PC-9 (cell line): ENCODE measurements at places on chromosomes 7 and 10. TPM values are rescaled to one million over a fixed set of nuclear protein-coding genes. Genes with fewer than 3 reads are reported as not detected.

DNA sequence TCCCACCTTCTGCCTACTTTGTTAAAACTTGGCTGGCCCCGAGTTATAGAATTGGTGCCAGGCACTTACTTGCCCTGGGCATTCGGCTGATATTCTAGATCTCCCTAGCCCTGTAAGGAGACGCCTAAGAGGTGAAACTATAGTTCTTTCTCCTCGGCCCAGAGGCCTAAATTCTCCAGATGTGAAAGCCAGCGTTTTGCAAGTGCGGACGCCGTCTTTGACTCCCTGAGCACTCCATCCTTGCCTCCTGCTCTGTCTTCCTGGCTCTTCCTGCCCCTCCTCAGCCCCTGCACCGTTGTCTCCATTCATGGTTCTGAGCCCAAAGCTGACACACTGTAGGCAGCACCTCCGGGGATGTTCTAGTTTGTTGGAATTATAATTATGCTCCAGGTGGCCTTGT is 11.2 kb downstream of the SMKR1 start:
- H3K27ac ChIP-seq, result no peak overlapping the region
- H3K4me1 ChIP-seq, result 0 out of 2 replicates have a peak, but pooled peaks cover 5% of the 10 kb centered on the region
- no peaks in the 10 kb centered on the region for H3K36me3 ChIP-seq
- no peak for DNase-seq
- H3K27me3 ChIP-seq, result no peaks in the 10 kb centered on the region

DNA sequence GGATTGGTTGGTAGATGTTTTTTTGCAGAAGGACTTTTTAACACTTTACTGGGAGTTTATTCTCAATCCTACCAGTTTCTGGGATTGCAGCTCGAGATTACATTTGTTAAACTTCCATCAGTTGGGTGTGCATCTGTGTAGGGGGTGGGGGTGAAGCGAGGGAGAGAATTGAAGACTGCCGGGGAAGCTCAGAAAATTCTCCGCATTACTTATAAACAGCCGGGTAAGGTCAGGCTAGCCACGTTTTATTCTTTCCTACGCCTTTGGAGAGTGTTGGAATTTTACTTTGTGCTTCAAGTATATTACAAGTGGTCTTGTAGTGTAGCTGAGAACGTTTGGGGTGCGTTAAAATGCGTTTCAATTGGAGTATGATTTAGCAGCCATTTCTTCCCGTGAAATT is 1.1 kb downstream of the PALS2 start:
- H3K4me3 ChIP-seq, result peak overlapping the region; percentile 67
- H3K36me3 ChIP-seq, result no peaks in the 10 kb centered on the region
- no peaks in the 10 kb centered on the region for H3K27me3 ChIP-seq
- peaks cover 30% of the 10 kb centered on the region for H3K4me1 ChIP-seq

DNA sequence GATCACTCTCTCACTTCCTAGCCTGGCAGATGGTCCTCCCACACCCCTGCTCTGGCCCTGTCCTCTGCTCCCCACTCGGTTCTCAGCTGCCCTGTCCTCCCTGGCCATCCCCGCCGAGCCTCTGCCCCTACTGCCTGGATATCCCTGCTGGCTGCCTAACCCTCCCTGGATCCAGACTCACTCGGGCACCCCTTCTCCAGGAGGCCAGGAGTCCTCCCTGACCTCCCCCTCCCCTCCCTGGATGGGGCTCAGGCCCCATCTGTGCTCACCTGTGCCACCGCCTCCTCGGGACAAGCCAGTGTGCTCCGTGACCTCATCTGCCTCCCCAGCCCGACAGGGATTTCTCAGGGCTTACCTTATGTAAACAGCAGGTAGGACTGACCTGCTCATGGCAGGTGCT is 406.1 kb downstream of the TCERG1L start:
- no peaks in the 10 kb centered on the region for H3K36me3 ChIP-seq
- no peak overlapping the region for H3K27ac ChIP-seq
- H3K27me3 ChIP-seq, result peaks cover 13% of the 10 kb centered on the region
- no peaks in the 10 kb centered on the region for H3K4me1 ChIP-seq
- DNase-seq, result no peak

GRCh38 chr10:7003831-7004395 is 406.9 kb downstream of the SFMBT2 start:
- H3K4me3 ChIP-seq, result no peak overlapping the region
- H3K27ac ChIP-seq, result no peak overlapping the region
- H3K36me3 ChIP-seq, result no peaks in the 10 kb centered on the region
- peaks cover 9% of the 10 kb centered on the region; the same call in 1 of the 2 replicates for H3K27me3 ChIP-seq
- no peaks in the 10 kb centered on the region for H3K4me1 ChIP-seq

DNA sequence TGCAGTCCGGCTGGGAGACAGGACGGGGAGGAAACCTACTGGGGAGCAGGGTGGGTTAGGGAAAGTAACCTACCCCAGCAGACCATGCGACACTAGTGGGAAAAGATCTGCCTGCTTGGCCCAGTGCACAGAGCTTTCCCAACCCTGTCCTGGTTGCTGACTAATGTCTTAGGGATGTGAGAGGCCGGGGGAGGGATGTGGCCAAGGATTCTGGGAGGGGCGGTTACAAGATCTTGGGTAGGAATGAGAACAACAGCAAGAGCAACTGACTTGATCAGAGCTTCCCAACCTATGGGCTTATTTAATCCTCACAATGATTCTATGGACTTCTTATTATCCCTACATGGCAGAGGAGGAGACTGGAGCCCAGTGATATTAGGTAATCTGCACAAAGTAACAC is 24.0 kb upstream of the EIF5AL1 start:
- H3K27ac ChIP-seq, result peak overlapping the region; percentile 11; the same call in 1 of the 2 replicates
- peaks cover 15% of the 10 kb centered on the region for H3K4me1 ChIP-seq
- peak; percentile 80 for DNase-seq
- H3K4me3 ChIP-seq, result no peak overlapping the region
- no peaks in the 10 kb centered on the region for H3K36me3 ChIP-seq

DNA sequence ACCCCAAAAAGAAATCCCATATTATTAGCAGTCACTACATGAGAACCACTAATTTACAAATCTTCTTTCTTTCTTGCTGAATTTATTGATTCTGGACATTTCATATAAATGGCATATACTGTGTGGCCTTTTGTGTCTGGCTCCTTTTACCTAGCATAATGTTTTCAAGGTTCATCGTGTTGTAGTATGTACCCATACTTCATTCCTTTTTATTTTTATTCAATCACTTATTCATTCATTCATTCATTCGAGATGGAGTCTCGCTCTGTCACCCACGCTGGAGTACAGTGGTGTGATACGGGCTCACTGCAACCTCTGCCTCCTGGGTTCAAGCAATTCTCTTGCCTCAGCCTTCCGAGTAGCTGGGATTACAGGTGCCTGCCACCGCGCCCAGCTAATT is 21.9 kb downstream of the VPS26A start:
- H3K27me3 ChIP-seq, result no peaks in the 10 kb centered on the region
- no peak overlapping the region for H3K27ac ChIP-seq
- H3K4me1 ChIP-seq, result no peaks in the 10 kb centered on the region
- no peak overlapping the region for H3K4me3 ChIP-seq
- 0 out of 2 replicates have a peak, but pooled peaks cover 8% of the 10 kb centered on the region for H3K36me3 ChIP-seq

DNA sequence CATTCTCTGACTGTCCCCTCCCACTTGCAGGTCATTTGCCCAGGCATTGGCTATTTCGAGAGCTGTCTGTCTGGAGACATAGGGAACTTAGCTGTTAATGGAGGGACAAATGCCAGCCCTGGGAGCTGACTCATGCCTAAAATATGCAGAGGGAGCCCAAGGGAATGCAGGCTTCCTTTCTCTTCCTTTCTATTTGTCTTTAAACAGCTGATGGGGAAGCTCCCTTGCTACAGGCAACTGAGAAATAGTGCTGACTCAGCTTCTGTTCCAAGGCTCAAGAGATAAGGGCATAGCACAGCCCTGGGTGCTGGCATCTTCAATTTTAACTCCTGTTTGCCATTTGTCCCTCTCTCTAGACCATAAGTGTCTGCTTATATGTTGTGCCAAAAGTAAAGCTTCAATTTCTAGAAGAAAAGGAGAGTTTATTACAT is 82.7 kb upstream of the C1GALT1 start:
- H3K27me3 ChIP-seq, result no peaks in the 10 kb centered on the region
- H3K4me3 ChIP-seq, result no peak overlapping the region
- H3K36me3 ChIP-seq, result no peaks in the 10 kb centered on the region

- no peak overlapping the region for H3K4me3 ChIP-seq
- no peaks in the 10 kb centered on the region for H3K4me1 ChIP-seq
- DNase-seq, result no peak
Observed at GRCh38 chr10:131743190-131744151, 157.3 kb upstream of the PPP2R2D start.

Gene YKT6
- 109 and 142 TPM in 2 replicates for total RNA-seq

Gene WNT8B
- total RNA-seq, result not detected in 2 replicates

Gene LRRC27
- 10.0 and 17.5 TPM in 2 replicates for total RNA-seq
